Daoy (cell line): ENCODE measurements at places on chromosomes 4 and X.
A peak's percentile ranks its signal among the peaks of the same experiment; 100 is the strongest.

- DNase-seq, result no peak
Observed at GRCh38 chrX:10574663-10575062, 45.7 kb downstream of the MID1 start.

GRCh38 chr4:81003597-81004111, 26.9 kb upstream of the BMP3 start:
- DNase-seq, result no peak

DNA sequence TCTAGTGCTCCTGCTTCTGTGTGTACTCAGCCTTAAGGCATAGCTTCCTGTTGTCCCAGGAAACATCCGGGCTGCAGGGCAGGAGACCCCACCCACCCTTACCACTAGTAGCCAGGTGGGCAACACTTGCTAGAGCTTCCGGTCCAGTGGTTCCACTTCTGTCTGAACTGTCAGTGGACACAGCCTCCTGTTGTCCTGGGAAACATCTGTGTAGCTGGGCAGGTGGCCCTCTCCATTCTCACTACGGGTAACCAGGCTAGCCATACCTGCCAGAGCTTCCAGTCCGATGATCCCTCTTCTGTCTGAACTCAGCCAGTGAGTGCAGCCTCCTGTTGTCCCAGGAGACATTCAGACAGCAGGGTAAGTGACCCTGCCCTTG, 372.2 kb downstream of the INPP4B start:
- no peak for DNase-seq

DNA sequence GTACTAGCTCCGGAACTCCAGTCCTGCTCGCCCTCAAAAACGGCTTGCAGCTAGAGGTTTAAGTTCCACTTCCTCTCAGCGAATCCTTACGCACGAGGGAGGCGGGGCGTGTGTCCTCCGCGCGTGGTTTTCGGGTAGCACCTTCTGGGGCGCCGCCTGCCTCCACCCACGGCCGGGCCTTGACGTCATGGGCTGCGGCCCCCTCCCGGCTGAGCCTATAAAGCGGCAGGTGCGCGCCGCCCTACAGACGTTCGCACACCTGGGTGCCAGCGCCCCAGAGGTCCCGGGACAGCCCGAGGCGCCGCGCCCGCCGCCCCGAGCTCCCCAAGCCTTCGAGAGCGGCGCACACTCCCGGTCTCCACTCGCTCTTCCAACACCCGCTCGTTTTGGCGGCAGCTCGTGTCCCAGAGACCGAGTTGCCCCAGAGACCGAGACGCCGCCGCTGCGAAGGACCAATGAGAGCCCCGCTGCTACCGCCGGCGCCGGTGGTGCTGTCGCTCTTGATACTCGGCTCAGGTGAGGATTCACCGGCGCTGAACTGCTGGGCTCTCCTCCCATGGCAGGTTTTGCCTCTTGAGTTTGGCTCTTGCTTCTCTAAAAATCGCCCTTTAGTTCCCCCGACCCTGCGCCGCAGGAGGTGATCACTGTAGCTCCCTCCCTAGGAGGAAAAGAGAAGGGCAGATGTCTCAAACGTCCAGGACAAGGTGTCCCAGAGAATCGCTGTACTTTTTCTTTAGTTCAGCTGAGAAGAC, at the start of gene AREG:
AREG (plus strand) TSS at position 246 of the 752 bp plus-strand sequence; CDS start at position 456, 210 bp downstream.
- peak; percentile 50 for DNase-seq

DNA sequence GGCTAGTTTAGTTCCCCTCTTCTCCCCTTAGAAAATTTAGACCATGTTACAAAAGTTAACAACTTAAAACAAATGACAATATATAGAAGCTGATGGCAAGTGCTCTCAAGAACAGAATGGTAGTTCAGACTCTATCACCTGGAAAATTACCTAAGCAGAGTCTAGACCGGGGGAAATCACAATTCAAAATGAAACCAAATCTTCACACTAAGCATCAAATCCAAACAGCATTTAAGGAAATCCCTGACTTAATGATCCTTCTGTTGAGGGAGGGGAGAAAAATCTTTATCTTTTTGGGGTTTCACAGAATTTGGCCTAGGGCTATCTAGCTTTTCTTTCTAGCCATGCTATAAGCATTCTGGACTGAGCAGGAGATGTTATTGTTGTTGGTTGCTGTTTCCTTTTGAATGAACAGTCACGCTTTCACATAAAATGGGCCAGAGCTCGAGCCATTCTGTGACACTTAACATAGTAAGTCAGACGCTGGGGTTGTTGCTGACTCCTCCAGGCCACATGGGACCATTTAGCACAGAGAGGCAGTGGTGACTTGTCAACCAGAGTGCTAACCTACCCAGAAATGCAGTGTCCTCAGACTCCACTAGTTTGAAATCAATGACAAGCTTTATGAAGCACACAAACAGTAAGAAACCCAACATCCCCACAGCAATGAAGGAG, 16.0 kb upstream of the LSM6 start:
- no peak for DNase-seq

- no peak for DNase-seq
Observed at GRCh38 chr4:95674521-95674981, 125.8 kb upstream of the UNC5C start.

GRCh38 chr4:32544846-32545245, 1824.7 kb downstream of the PCDH7 start:
- DNase-seq, result no peak

GRCh38 chr4:8346838-8347605, 77.5 kb downstream of the HTRA3 start:
- no peak for DNase-seq

- peak; percentile 1 for DNase-seq
Observed at GRCh38 chr4:138734746-138735145, 280.8 kb upstream of the NOCT start.
